Immature natural killer cell (primary cell): ENCODE measurements at places on chromosomes 6 and 20. TPM values are rescaled to one million over a fixed set of nuclear protein-coding genes. Genes with fewer than 3 reads are reported as not detected.

The COL20A1 gene
- polyA plus RNA-seq: not detected

The TFAP2A gene
- polyA plus RNA-seq: not detected

The TMEM244 gene
- not detected for polyA plus RNA-seq

The MUC21 gene
- polyA plus RNA-seq: not detected

The PBOV1 gene
- not detected for polyA plus RNA-seq

The KCNK16 gene
- polyA plus RNA-seq: not detected

GRCh38 chr6:102229271-102229670, 835.8 kb downstream of the GRIK2 start:
- DNase-seq: no peak
- H3K4me1 ChIP-seq: no peaks in the 10 kb centered on the region
- H3K27me3 ChIP-seq: no peaks in the 10 kb centered on the region
- H3K27ac ChIP-seq: no peak overlapping the region
- no peak overlapping the region for H3K4me3 ChIP-seq

The FAM209B gene
- polyA plus RNA-seq: 0.57 TPM

DNA sequence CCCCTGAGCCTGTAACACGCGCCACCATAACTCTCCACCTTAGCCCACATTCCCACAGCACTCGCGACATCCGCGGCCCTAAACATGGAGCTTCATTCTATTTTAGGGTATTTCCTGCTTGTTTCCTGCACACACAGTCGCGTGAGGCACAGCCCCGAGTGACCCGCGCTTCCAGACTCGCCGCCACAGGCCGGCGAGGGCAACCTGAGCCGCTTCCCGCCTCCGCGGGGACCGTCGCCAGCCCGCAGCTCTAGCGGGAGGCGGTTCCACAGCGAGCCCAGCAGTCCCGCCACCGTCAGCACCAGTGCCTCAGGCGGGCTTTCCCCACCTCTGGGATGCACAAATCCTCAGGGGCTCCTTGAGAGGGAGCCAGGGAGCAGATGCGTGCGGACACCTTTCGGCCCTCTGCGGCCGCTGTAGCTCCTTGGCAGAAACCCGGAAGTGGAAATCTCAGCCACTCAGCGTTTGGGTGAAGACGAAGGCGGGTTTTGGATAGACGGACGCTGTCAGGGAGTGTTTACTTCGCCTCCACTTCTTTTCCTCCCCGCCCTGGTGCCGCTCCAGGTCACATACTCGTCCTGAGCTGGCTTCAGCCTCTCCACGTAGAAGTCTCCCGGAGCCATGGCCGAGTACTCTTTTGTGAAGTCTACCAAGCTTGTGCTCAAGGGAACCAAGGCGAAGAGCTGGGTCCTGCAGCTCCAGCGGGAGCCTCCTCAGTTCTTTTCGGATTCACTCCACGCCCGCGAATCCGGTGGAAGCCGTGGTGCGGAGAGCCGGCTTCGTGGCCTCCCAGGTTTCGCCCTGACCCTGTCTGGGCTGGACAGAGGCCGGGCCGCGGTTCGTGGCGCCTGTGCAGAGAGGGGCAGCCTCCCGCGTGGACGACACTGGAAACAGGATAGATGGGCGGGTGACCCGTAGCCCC, 2177.4 kb upstream of the DEFB115 start:
- peaks cover 4% of the 10 kb centered on the region for H3K36me3 ChIP-seq
- peak overlapping the region; percentile 79 for H3K4me3 ChIP-seq
- H3K4me1 ChIP-seq: no peaks in the 10 kb centered on the region

The TRIM15 gene
- not detected for polyA plus RNA-seq

The GPLD1 gene
- 0.06 TPM for polyA plus RNA-seq

- H3K27ac ChIP-seq: no peak overlapping the region
- DNase-seq: no peak
- no peaks in the 10 kb centered on the region for H3K27me3 ChIP-seq
- H3K4me1 ChIP-seq: no peaks in the 10 kb centered on the region
- H3K4me3 ChIP-seq: no peak overlapping the region
These were observed 12.7 kb upstream of the EFHC1 start for GRCh38 chr6:52407467-52407866.

The BACH2 gene
- polyA plus RNA-seq: 8.1 TPM

- H3K36me3 ChIP-seq: no peaks in the 10 kb centered on the region
- no peak overlapping the region for H3K27ac ChIP-seq
- H3K27me3 ChIP-seq: peaks cover 8% of the 10 kb centered on the region
- H3K4me3 ChIP-seq: no peak overlapping the region
These were observed 16.4 kb upstream of the BMP7 start for GRCh38 chr20:57282670-57283361.

DNA sequence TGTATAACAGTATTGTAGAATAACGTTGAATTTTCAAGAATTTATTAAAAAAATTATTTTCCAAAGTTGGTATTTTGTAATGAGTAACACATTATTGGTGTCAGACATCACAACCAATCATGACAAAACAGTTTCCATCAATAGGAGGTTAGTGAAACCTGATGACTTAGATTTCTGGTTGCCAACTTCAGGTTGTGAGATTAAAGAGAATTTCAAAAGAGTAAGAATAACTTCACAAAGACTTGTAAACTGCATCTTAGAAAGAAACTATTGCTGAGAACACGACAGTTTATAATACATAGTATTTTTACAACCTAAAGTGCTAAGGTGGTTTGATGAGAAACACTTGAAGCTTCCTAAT, 159.2 kb upstream of the ARG1 start:
- H3K27ac ChIP-seq: no peak overlapping the region
- DNase-seq: no peak
- no peak overlapping the region for H3K4me3 ChIP-seq
- no peaks in the 10 kb centered on the region for H3K4me1 ChIP-seq

DNA sequence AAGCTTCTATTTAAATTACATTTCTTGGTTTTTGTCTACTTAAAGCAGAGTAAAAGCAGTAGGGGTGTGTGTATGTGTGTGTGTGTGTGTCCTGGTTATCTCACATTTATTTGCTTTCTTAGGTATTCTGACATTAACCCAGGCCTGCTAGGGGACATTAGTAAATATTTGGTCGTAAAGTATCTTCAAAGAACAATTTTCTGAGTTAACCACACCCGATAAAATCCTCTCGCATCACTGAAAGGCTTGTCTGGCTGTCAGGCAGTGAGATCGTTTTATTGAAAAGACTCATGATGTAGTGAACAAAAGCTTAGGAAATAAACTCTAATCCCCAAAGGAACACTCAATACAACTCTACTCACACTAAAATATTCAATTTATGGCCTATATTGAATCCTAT, 77.9 kb downstream of the ZNF217 start:
- no peaks in the 10 kb centered on the region for H3K4me1 ChIP-seq
- no peak for DNase-seq
- no peak overlapping the region for H3K27ac ChIP-seq
- peaks cover 2% of the 10 kb centered on the region for H3K27me3 ChIP-seq
- H3K4me3 ChIP-seq: no peak overlapping the region
- H3K36me3 ChIP-seq: no peaks in the 10 kb centered on the region

DNA sequence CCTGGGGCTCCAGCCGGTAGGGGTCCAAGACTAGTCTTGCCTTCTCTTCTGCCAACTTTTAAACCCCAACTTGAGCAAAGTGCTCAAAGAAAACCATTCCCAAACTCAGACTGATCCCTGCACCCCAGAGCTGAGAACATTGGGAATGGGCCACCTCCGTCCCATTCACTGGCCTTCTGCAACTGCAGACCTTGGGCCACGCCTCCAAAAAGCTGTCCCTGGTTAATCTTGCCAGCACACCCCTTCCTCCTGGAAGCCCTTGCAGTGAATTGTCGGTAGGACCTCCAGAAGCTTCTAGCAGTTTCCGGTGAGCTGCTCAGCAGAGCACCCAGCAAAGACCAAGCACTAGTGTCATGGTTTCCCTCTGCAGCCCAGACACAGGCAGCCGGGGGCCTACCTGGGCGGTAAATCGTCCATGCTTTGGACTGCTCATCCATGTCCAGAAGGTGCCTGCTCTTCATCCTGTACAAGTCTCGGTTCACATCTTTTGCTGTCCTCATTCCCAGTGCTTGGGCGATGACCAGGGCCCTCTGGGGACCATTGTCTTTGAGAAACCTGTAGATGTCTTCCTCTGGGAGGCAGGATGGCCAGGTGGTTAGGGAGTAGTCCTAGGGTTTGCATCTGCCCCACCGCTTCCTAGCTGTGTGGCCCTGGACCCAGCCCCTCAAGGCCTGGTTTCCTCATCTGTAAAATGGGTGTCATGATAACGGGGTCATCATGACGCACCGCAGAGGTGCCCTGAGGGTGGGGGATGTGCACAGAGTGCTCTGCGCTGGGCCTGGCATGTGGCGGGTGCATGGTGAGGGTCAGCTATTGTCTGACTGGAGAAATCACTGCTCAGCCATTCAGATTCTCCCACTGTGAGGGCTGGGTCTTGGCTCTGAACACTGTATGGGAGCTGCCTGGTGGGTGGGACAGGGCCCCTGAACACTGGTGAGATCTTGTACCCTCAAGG, 5.5 kb downstream of the ZBP1 start:
- peaks cover 18% of the 10 kb centered on the region for H3K36me3 ChIP-seq
- H3K4me3 ChIP-seq: no peak overlapping the region
- peaks cover 22% of the 10 kb centered on the region for H3K27me3 ChIP-seq
- DNase-seq: no peak
- peaks cover 26% of the 10 kb centered on the region for H3K4me1 ChIP-seq

GRCh38 chr6:27303613-27304272, 8.3 kb downstream of the POM121L2 start:
- H3K4me1 ChIP-seq: no peaks in the 10 kb centered on the region
- H3K27me3 ChIP-seq: peaks cover 35% of the 10 kb centered on the region
- DNase-seq: no peak

DNA sequence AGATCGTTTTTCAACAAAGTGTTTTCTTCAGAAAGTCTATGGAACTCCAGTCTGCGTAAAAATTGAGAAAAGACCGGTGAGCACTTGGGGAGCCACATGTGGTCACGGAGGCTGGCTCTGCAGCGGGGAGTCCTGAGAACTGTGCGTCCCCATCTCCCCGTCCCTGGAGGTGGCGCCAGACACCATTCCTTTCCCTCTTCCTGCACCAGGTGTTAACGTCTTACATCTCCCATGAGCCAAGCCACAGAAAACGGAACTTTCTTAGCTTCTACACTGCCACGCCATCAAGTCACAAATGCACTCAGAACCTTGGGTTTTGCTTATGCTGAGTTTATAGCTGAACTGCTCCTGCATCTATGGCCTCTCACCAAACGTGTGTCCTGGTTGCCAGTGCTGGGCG, 62.6 kb downstream of the GINS1 start:
- no peaks in the 10 kb centered on the region for H3K27me3 ChIP-seq
- H3K4me3 ChIP-seq: no peak overlapping the region
- peaks cover 4% of the 10 kb centered on the region for H3K36me3 ChIP-seq
- no peak overlapping the region for H3K27ac ChIP-seq
- no peak for DNase-seq

The TMC2 gene
- polyA plus RNA-seq: not detected

DNA sequence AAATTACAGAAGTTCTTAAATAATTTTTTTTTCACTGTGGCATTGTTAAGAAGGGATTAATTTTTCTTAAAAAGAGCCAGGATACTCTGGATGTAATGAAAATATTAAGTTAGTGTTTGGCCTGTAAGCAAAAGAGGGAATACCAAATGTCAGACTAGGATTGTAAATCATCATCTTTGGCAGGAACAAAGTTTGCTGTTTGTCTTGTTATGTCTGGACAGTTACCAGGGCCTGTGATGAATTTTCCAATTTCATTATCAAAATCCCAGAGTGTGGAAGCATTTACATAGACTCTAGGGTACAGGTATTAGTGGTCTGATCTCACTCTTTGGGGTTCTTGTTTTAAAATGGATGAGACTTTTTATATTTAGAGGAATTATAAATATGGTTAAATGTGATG, 26.1 kb downstream of the CEP57L1 start:
- no peaks in the 10 kb centered on the region for H3K27me3 ChIP-seq
- no peak overlapping the region for H3K4me3 ChIP-seq
- DNase-seq: no peak
- peaks cover 17% of the 10 kb centered on the region for H3K4me1 ChIP-seq
- H3K27ac ChIP-seq: no peak overlapping the region
- H3K36me3 ChIP-seq: no peaks in the 10 kb centered on the region
